ENCODE measurements at places on chromosomes 1 and 21.

GRCh38 chr1:74467786-74468377 is 44.5 kb downstream of the LRRC53 start:
- DNase-seq = no peak

DNA sequence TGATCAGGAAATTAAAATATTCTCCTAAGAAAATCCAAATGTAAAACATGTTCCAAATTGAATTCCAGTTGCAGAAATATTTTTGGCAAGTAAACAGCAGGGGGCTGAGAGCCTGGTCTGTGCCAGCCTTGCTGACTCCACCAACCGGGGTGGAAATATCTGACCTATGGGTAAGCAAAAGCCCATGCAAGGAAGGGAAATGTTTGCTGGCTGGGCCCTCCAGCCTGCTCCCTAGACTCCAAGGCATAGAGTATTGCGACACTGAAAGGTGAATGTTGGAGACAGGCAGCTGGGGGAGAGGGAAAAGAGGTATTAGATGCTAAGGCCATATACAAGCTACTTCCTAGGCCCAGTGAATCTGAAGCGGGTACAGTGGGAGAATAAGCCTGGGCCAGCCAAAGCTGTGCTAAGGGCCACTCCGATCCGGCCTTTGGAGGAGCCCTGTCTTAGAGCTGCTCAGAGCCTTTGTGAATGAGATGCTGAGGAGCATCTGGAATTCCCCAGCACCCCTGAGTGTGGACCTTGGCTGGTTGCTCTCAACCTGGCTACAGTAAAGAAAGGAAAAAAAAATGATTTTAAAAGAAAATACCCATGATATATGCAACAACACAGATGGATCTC is 24.9 kb upstream of the ATP1B1 start:
- no peak for DNase-seq

GRCh38 chr1:43035821-43036741 is 77.4 kb upstream of the SLC2A1 start:
- DNase-seq = no peak

- DNase-seq = no peak
Measured at GRCh38 chr1:59285691-59286090, 11.2 kb upstream of the FGGY start.

DNA sequence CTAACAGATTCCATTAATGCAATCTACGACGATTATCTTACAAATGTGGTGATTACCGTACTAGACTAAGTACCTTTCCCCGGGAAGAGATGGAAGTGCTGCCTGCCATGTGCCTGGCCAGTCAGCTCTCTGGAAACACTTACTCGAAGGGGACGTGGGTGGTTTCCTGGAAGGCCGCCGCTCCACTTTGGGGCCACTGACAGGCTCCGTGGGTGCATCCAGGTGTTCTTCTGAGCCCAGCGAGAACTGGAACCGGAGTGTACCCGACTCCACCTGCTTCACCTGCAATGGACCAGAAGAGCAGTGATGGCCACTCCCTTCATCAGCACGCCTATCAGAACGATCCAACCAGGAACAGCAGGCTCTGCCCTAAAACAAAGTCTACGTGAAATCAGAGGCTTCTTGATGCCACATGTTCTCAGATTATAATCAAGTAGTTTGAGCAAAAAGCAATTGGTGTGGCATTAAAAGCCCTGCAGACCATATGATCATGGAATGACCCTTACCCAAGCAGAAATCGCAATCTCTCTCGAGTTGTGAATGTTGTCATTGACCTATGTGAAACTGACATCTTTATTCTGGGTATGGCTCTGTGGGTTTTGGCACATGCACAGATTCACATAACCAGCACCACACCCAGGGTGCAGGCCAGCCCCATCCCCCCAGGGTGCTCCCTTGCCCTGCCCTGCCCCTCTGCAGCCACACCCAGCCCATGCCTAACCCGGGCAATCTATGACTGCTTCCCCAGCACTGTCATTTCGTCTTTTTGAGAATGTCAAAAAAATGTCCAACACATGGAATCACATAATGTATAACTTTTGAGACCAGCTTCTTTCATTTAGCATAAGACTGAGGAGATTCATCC is 64.5 kb downstream of the NPHP4 start:
- DNase-seq = no peak

DNA sequence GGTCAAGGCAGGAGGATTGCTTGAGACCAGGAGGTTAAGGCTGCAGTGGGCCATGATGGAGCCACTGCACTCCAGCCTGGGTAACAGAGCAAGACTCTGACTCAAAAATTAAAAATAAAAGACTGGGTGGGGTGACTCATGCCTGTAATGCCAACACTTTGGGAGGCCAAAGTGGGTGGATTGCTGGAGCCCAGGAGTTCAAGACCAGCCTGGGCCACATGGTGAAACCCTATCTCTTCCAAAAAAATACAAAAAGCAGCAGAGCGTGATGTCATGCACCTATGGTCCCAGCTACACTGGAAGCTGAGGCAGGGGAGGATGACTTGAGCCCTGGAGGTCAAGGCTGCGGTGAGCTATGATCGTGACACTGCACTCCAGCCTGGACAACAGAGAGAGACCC is 44.4 kb upstream of the COX20 start:
- no peak for DNase-seq
